ENCODE measurements at places on chromosomes 7 and 10.

GRCh38 chr10:28587270-28587969 is 54.5 kb downstream of the WAC start:
- no peak for DNase-seq

DNA sequence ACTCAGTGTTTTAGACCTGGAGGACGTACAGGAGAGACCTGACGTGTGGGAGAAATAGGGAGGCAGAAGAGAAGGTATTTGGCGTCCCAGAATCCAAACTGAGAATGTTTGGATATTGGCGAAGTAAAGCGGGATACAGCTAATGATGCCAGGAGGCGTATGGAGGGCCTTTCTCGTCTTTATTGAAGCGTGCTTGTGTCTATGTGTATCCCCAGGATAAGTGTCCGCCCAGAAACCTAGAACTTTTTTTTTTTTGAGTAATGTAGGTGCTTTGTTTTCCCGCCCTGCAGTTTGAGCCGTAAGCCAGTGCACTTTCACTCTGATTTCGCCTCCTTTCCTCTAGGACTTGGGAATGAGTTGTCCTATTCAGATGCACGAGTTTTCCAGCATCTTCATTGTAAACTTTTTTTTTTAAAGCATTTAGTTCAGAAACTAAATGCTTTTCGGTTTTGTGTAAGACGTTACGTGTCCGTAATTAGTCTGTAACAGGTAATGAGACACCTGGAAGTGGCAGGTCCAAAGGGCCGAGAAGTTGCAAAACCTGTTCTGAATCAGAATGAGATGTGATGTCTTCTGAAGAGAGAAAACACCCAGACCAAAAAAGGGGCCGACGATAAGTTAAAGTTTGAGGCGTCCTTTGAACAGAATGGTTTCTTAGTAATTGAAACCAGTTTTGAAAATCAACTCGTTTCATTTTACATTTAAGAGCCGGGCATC is 746 bp downstream of the ARL5B start:
- no peak for DNase-seq

DNA sequence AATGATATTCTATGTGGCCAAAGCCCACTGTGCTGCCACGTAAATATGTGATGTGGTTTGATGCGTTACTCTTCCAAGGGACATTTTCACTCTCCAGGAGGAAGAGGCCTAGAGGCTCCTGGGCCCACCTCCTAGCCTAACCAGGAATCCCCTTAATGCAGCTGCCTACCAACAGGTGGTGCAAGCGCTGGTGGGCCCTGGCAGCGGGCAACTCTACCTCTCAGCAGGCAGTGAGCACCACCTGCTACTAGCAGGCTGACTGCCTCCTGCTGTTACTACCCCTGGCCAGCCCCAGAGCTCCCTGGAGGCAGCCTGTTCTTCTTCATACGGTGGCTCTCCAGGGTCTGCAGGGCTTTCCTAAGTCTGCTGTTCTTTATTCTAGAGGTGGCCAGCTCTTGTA is 62.8 kb downstream of the CDH23 start:
- no peak for DNase-seq

- no peak for DNase-seq
Observed at GRCh38 chr7:131642429-131642828, 86.0 kb upstream of the PODXL start.

GRCh38 chr10:44859546-44860285 is 51.4 kb upstream of the TMEM72 start:
- DNase-seq: no peak

GRCh38 chr7:116583653-116584052 is 58.8 kb downstream of the CAV1 start:
- no peak for DNase-seq

- DNase-seq: no peak
Observed at GRCh38 chr7:69645683-69646082, 47.4 kb downstream of the AUTS2 start.

DNA sequence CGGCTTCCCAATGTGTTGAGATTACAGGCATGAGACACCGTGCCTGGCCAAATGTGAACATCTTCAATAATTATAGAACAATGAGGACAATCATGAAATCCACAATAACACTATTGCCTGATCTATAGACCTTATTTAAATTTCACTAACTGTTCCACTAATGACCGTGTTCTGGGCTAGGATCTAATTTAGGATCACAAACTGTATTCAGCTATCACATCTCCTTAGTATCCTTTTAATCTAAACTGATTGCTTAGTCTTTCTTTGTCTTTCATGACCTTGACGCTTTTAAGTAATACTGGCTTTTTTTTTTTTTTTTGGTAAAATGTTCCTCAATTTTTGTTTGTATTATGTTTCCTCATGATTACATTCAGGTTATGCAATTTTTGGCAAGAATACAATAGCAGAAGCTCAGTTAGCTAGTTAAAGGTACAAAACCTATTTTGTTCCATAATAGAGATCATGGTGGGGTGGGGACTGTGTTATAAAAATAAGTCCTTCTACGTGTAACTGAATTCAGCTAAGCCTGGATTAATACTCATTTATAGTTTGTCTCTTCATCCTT is 158.4 kb downstream of the AOAH start:
- no peak for DNase-seq

DNA sequence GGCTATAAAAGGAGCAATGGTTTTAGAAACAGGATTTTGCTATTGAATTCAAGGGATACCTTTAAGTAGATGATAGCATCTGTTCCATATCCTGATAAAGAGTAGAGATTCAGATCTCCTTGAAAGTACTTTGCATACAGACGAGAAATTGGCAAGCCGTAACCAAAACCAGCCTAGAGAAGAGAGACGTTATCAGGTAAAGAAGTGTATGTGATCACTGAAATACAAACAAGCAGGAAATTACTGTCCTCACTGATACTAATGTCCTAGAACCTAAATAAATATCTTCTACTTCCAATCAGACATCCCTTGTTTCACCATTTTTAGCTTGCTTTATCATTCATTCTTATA is 9.4 kb downstream of the PDK4 start:
- DNase-seq: no peak
